ENCODE measurements at places on chromosomes 7 and 10.

DNA sequence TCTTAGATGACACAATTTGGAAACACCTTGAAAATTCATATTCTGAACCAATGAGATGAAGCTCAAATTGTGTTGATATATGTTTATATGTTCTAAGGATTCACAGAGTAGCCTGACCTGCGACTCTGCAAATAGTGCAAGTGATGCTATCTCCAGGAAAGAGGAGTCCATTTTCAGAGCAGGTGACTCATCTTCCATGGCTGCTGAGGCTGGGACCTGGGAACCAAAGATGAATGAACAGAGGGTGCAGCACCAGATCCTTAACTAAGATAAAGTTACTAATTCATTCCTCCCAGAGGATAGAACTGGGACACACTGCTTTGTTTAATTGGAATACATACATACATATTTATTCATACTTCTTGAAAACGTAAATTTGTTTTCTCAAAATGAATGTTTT, 240.6 kb upstream of the SEMA3C start:
- peak; percentile 26 for DNase-seq

GRCh38 chr7:106238830-106239229, 46.0 kb downstream of the NAMPT start:
- no peak for DNase-seq

- DNase-seq: no peak
These were observed 26.8 kb downstream of the MICU1 start for GRCh38 chr10:72598769-72599701.

DNA sequence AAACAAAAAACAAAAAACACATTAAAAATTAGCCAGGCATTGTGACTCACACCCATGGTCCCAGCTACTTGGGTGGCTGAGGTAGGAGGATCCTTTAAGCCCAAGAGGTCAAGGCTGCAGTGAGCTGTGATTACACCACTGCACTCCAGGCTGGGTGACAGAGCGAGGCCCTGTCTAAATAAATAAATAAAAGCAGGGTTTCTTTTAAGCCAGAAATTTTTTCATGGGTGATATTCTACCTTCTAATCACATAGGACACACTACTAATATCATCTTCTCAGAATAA, 14.2 kb upstream of the SVIL start:
- no peak for DNase-seq

GRCh38 chr10:49167425-49168170, 20.6 kb downstream of the TMEM273 start:
- DNase-seq: no peak

DNA sequence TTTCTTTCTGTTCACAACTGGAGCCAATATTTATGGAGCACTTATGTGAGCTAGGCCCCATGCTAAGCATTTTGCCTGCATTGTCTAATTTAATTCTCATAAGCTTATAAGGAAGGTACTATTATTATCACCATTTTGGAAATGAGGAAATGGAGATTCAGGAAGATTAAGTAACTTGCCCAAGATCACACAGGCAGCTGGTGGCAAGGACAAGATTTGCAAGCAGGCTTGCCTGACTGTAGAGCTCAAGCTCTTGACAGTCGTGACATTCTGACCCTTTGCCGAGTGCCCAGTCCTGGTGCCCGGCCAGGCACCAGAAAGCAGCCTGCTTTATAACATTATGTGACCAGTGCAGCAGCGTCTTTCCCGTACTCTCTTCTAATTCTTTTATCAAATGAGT, 38.2 kb downstream of the WNT2 start:
- DNase-seq: no peak

Data from fibroblast of skin of abdomen (primary cell).